ENCODE measurements at places on chromosomes 2 and 18.

DNA sequence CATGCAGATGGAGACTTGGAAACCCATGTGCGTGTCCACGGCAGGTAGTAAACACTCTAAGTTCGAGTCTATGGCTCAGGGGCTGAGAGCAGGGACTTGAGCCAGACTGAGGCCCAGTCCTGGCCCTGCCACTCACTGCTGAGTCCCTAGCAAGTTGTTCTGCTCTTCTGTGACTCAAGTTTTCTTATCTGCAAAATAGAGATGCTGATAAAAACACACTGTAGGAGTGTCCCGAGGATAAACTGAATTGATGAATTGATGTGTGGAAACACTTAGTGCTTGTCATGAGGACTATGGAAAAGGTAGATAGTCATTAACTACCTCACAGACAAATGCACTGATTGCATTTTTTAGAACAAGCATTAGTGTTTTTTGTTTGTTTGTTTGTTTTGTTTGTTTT, 73.2 kb downstream of the BOLA3 start:
- DNase-seq: no peak

DNA sequence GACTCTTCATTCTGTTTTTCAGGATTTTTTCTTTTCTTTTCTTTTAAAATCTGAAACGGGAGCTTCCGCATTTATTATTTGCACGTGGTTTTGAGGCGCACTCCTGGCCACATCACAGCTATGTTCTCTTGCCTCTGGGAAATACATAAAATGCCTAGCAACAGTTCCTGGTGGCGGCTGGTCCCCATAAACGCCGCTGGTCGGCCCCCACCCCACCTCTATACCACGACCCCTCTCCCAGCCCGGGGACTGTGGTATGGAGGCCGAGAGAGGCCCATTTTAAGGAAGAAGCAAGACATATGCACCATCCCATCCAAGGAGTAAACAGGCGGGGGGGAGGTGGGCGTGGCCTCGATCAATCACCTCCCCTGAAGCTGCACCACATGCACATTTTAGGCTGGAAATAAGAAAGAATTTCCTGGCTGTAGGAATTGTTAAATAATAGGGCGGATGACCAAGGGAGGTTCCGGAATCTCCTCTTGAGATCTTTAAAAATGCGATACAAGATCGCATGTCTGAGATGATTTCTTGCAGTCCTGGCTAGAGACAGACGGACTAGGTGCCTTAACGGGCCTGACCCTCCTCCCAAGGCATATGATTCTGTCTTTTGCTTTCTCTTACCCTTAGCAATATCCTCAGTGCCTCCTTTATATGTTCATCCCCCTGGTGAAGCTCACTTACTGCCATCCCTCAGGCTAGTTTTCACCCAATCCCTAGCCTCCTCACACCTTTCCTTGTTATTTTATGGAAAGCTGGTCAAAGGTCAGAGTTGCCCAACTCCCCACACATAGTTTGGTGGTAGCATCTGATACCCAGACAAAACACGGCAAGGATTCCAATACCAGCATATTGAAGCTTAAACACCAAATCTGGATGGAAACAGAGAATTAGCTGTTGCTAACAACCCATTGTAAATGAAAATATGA, 82.4 kb downstream of the BCL2 start:
- DNase-seq: no peak

DNA sequence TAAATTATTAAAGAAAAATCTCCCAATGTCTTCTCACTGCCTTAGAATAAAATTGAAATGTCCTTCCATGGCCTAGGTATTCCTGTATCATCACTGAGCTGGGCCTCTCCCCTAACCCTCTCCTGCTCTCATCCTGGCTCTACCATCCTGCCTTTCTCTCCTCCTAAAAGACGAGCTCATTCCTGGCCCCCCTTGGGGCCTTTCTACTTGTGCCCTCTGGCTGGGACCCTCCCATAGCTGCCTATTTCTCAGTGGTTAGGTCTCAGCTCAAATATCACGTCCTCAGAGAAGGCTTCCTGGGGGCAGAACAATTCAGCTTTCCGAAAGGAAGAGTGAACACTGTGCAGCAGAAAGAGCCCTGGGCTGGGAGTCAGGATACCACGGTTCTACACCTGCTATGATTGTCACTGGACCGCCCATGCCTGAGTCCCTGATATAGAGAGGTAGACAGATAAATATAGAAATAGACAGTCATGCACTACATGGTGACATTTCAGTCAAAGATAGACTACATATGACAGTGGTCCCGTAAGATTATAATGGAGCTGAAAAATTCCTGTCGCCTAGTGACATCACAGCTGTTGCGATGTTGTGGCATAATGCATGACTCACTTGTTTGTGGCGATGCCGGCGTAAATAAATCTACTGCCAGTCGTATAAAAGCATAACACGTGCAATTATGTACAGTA, 9.4 kb downstream of the DNPEP start:
- DNase-seq: no peak

DNA sequence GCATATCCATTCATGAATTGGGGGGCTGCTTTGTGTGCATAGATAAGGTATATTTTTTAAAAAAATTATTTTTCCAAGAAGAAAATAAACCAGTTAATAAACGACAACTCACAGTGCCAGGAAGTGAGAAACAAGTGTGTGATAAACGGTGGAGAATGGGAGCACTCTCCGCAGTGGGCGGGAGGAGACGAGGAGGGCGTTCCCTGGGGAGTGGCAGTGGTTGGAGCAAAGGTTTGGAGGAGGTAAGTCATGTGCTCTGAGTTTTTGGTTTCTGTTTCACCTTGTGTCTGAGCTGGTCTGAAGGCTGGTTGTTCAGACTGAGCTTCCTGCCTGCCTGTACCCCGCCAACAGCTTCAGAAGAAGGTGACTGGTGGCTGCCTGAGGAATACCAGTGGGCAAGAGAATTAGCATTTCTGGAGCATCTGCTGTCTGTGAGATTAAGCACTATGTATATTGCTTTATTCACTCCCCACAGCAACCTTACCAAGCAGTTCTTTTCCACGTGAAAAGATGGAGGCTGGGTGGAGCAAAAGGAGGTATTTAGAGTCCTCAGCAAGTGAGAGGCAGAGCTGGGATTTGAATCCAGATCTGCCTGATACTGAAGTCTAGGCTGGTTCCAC, 27.0 kb upstream of the CASP8 start:
- DNase-seq: peak; percentile 79

GRCh38 chr2:11420671-11421070, 45.3 kb downstream of the E2F6 start:
- no peak for DNase-seq

GRCh38 chr2:45049569-45050336, 40.5 kb upstream of the SIX2 start:
- DNase-seq: no peak

- DNase-seq: no peak
These were observed 231.9 kb downstream of the GRB14 start for GRCh38 chr2:164389411-164389810.

- DNase-seq: no peak
These were observed 138.9 kb downstream of the HAUS1 start for GRCh38 chr18:46243095-46243494.

DNA sequence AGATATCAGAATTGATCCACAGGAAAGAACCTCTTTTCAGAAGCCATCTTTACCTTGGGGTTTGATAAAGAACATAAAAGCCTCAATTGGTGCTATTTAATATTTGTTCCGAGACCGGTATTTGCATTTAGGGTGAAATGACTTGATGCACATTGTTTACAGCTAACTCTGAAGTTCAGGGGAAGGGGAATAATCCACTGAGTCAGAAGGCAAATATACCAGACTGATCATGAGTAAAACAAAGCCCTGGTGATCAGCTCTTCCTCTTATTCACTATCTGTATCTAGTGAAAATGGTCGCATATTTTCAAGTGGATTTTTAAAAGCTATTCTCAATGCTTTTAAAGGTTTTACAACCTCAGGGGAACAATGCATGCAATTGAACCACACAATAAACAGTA, 53.0 kb upstream of the ATP8B1 start:
- DNase-seq: no peak

- DNase-seq: no peak
These were observed 155.3 kb downstream of the ANTXR1 start for GRCh38 chr2:69168144-69168813.

GRCh38 chr18:72869226-72870185, 1.7 kb upstream of the NETO1 start:
- no peak for DNase-seq

DNA sequence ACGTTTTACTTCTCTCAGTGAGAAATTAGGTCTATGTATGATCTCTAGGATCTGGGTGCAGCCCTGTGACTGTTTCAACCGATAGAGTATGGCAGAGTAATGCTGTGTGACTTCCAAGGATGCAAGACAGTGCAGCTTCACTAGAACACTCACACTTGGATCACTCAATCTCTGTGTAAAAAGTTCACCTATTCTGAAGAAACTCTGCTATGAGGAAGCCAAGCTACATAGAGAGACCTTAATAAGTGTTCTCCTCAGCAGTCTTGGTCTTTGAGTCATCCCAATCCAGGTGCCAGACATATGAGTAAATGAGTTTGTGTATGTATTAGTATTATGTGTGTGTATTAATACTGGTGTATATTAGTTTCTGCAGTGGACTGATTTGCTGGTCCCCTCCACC, 335.0 kb downstream of the NR4A2 start:
- no peak for DNase-seq

DNA sequence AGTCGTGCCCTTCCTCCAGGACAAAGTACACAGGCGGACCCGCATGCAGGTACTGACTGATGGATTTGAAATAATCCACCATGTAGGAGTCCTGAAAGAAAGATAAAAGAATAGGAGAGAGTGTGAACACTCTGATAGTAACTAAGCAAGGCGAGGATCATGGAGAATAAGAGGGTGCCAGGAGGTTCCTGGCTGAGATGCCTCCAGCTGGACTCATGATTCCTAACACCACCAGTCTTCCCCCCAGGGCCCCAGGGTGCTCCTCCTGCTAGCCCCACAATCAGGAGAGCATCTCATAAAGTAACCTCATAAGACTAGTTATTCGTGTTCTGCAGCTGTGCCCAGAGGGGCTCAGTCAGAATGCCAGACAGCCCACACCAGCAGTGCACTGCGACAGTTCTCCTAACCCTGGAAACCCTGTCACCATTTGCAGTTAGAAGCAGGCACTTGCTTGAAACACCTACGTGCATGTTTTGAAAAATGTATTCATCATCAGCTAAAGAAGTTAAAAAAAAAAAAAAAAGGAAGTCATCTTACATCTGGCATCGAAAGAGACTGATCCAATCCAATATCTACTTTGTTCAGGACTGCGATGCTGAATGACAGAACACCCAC, 36.7 kb downstream of the RMC1 start:
- no peak for DNase-seq

DNA sequence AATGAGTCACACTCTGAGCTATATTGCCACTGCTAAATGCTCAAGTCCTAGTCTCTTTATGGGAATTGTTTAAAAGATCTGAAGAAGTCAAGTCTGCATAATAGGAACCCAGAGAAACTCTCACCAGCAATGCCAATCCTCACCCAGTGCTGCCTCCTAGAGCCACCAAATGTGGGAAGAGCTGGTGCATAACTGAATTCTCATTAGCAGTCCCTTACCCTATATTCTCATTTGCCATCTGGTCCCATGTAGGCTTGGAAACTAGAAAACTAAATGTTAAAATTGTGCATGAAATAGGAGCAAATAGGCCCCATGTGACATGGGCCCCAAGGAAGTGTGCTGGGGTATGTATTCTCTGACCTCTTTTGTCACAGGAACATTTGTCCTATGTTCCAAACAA, 224.4 kb upstream of the SMAD2 start:
- no peak for DNase-seq

DNA sequence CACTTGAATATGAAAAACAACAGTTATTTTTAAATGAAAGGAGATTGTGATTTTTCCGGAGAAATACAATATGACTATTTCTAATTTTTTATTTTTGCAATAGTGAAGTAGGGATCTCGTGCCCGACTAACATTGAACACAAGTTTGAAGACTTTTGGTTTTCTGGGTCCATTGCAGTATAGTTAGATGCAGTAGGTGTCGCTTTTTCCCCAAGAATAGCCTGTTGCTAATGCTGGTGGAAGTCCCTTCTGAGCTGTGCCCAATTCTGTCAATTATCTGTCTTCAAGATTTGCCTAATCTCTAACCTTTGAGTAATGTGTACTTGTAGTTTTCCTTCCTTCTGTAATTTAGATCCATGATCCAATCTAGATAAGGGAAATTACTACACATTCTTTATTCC, 36.5 kb downstream of the SEMA4F start:
- peak; percentile 73 for DNase-seq

DNA sequence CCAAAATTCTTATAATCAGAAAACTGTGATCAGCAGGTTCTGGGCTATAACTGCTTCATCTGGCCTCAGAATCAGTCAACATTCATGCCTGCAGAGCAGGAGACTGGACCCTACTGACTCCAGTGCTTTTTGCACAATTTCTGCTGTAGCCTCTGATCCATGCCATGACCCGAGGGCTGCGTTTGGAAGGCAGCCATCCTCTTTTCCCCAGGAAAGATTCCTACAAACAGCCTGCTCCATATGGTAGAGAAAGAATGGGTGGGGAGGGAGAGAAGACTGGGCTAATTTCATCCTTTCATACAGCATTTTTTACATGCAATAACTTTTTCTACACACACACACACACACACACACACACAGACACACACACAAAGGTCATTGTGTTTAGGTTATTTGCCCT, 133.0 kb upstream of the MMADHC start:
- no peak for DNase-seq

- DNase-seq: no peak
These were observed 172.9 kb upstream of the SIX3 start for GRCh38 chr2:44768438-44769236.

GRCh38 chr2:11080253-11081115, 74.8 kb upstream of the SLC66A3 start:
- DNase-seq: no peak

GRCh38 chr2:101524806-101525430, 50.0 kb upstream of the RFX8 start:
- no peak for DNase-seq

- no peak for DNase-seq
These were observed 13.2 kb downstream of the SH2D6 start for GRCh38 chr2:85431570-85432205.

Measured in A549 (cell line).